ENCODE measurements at places on chromosomes 5 and 9.

- no peak for DNase-seq
Measured at GRCh38 chr5:147567917-147568598, 58.2 kb upstream of the DPYSL3 start.

- no peak for DNase-seq
Measured at GRCh38 chr5:160769301-160769700, 82.7 kb downstream of the ATP10B start.

DNA sequence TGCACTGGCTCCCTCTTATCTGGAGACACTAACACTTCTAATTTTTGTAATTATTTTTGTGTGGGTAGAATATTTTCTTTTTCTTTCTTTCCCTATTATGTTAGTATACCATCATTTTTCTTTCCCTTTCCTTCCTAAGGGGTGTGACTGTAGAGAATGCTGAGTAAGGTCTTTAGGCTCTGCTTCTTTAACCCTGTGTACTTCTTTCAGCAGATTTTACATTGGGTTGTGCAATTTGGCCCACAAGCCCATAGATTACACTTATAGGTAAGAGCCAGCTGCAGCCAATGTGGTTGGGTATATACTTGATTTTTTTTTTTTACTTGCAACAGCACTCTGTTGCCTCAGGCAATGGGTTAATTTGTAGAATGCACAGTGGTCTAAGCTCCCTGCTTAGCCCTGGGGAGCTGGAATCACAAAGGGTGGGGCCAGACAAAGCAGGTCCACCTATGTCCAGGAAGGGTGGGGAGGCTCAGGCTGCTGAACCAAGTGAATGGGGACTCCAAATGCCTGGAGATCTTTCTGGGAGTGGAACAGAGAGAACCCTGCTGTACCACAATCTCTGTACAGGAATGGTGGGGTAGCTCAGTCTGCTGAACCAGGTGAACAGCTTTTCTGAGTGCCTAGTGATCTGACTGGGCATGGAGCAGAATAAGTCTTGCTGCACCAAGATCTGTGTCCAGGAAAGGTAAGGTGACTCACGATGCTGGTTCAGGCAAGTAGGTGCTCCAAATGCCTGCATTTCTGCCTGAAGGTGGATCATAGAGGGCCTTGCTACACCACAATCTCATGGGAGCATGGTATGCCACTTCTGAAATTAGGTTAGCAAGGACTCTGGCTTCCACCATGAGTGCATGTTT lies 64.9 kb downstream of the SLC25A46 start:
- DNase-seq: no peak

DNA sequence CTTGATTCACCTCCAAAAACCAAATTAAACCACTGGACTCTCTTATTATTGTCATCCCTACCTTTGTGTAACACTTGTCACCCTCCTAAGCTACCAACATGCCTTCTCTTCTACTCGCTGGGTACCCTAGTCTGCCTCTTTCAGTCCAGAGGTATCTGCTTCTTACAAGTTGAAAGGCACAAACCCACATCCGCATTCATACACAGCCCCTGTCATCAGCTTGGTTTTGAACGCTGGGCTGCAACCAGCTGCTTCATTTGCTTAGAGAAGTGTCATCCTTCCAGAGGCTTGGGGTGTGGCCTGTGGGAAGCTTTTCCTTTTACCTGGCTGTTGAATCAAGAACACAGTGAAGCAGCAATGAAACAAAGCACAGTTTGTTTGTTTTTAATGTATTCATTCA lies 138.8 kb upstream of the WWC1 start:
- DNase-seq: no peak

DNA sequence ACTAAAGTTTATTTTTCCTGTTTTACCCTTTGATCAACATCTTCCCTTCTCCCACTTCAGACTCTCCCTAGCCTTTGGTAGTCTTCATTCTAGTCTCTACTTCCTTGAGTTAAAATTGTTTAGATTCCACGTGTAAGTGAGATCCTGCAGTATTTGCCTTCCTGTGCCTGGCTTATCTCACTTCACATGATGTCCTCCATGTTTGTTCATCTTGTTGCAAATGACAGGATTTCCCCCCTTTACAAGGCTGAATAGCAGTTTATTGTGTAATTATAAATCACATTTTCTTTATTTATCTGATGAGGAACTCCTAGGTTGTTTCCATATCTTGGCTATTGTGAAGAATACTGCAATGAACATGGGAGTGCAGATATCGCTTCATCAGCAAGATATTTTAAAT lies 461.7 kb downstream of the CHSY3 start:
- no peak for DNase-seq

- no peak for DNase-seq
Measured at GRCh38 chr5:29252390-29252789, 1941.1 kb upstream of the CDH6 start.
